ENCODE measurements at places on chromosomes 12 and 14.
A peak's percentile ranks its signal among the peaks of the same experiment; 100 is the strongest.

GRCh38 chr14:105527826-105528585 lies 1.6 kb downstream of the TMEM121 start:
- peak; percentile 66 for DNase-seq

DNA sequence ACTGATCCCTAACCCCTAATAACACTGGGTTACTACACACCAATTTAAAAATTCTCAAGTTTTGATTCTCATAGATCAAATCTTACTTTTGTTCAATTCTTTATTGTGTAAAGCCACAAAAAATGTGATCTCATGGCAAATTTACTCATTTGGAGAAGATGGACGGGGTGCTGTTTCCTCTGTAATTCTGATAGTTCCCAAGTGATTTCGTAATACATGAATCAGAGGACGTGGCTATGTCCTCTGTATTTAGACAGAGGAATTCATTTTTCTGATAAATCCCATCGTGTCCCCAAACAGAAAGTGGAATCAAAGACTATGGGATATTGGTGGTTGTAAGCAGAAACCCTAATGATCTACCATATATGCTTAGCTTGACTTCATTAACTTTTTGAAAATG lies 76.6 kb upstream of the GNG2 start:
- DNase-seq: no peak

DNA sequence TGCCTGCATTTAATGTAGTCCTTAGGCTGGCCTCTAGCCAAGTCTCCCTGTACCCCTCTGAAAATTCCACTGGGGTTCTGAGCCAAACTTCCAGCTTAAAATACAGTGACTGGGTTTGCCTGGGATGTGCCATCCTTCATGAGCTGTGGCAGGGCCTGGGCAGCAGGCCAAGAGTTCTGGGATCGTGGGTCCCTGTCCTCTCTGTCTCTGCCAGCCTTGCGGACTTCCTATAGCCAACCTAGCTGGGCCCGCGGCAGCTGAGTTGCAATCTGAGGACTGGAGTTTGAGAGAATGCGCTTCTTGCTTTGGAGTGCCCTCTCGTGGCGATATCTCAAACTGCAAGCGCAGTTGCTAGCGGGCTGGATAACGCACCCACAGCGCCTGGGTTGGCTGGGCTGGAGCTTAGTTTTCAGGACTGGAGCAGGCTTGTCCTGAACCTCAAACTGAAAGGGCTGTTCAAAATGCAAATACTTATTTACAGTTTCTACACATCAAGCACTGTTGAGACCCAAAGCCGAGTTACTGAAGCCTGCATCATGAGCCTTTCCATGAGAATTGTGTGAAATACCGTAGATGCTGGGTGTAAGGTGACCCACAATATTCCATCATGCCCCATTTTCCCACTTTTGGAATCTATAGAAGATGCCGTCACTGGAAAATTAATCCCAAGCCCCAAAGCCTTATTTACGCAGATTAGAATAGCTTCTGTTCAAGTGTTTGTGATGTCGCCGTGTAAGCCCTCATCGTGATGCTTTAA lies 7.3 kb upstream of the IFI27L2 start:
- DNase-seq: peak; percentile 85

DNA sequence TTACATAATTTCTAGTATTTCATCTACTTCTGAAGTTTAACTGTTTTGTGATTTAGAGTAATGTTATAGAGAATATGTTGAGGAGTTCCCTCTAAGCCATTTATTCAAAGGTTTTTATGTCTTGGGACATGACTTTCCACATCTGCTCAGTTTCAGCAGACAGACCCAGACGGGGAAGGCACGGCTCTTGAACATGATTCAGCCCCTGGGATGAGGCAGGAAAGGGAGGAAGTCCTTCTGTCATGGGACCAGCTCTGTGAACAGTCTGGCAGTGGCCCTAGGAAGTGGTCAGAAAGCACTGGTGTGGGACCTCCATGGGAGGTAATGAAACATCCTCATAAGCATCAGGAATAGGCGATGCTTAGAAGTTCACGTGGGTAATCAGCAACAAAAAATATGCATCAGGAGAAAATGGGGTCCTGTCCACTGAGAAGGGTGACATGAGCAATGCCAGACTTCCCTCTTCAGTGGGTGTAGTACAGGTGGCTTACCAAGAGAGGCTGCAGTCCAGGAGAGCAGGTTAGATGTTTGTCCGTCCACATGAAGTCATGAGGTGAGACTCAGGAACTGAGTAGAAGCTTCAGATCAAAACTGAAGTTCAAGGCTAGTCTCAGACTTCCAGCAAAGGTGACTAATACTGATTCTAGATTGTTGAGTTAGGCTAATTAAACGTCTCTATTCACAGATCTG lies 248.5 kb downstream of the IPO8 start:
- DNase-seq: no peak

GRCh38 chr12:42961395-42961794 lies 371.8 kb upstream of the PRICKLE1 start:
- peak; percentile 100 for DNase-seq

GRCh38 chr14:68020999-68021663 lies 201.6 kb downstream of the RAD51B start:
- no peak for DNase-seq

GRCh38 chr12:39586816-39587215 lies 32.8 kb downstream of the ABCD2 start:
- DNase-seq: no peak

DNA sequence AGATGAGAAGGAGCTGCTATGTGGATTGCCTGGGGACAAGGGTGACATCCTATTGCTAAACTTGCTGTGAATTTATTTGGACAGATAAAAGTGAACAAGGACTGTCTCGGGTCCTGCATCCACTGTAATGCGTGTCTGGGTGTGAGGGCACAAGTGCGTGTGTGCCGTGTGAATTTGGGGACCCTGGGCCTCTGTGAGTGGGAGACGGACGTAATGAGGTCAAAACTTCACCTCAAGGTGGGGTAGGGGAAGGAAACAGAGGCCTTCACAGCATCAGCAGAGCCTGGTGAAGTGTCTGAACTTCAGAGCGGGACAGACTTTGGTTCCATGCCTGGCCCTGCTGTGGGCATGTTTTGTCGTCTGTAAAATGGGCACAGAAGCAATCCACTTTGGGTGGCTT lies 14.8 kb downstream of the ASB2 start:
- DNase-seq: no peak

- peak; percentile 73 for DNase-seq
These were observed 41.9 kb downstream of the ATP23 start for GRCh38 chr12:57983146-57983857.

DNA sequence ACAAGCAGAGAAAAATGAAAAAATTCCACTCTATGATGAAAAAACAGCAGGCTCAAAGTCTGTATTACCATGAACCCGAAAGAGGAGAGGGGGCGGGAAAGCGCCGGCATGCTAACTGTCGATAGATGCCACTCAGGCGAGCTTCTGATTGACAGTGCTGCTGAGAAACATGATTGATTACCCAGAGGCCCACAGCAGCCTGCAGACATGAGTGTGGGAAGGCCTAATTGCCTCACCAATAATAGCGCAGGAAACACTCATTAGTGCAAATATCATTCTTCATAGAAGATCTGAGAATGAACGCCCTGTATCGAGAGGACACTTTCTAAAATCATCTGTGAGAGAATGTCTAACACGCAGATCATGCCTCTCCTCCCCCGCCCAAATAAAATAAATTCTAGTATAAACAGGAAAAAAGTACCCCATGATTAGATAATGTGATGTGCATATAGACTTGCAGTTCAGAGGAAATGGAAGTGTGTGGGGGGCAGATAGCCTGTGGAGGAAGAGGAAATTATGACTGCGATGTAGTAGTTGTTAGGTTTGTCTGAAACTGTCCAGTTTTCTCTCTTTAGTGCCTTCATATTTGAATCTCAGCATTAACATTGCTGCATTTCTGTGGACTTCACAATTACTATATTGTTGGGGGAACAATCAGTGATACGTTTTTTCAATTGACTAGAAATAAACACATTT lies 15.6 kb downstream of the TPH2 start:
- no peak for DNase-seq

GRCh38 chr12:19307451-19307850 lies 131.8 kb upstream of the AEBP2 start:
- no peak for DNase-seq

- DNase-seq: no peak
These were observed 102.2 kb downstream of the TNFAIP2 start for GRCh38 chr14:103225476-103225875.

DNA sequence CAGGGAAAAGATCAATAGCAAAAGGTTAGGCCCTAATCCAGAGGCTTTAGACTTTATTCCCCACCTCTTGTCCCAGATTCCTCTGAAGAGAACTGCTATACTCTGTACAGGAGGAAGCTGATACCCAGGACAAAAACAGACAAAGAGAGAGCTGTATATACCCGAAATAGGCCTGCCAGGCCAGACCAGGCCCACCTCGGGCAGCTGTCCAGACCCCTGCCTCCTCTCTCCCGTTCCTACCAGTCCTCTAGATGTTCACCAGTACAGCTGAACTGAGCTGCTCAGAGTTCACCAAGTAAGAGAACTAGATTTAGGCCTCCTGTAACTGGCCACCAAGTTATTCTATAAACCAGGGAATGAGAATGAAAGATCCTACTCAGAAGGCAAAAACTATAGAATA lies 4.7 kb downstream of the CHD4 start:
- DNase-seq: no peak

GRCh38 chr14:95656634-95657033 lies 29.6 kb upstream of the TCL1B start:
- no peak for DNase-seq

DNA sequence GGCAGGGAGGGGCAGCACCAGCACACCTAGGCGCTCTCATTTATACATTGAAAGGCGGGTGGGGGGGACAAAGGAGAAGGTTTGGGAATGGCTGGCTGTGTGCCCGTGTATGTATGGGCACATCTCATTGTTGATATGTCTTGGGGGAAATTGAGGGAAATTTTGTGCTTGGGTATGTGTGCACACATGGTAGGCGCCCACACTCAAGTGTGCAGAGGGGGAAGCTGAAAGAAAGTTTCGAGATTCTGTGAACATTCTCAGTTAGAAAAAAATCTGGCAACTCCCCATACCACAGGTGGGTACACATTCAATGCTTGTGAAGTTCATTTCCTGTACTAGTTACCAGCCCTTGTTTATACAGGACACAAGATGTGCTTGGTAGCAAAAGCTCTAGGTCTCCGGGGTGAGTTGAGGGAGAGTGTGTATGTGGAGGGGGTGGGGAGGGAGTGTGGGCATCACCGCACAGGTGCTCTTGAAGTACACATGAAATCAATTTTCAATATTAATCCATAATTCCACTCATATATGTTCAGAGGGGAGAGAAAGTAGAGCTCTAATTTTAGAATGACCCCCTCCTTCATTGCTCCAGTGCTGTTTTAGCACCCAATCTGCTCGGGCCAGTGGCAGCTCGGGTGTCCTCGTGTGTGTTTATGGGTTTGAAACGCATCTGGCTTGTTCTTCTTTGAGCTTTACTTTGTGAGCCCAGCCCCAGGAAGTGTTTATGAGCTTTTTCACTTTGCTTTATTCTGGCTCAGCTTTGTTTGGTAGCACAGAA lies 286.0 kb downstream of the ZFP36L1 start:
- DNase-seq: no peak

DNA sequence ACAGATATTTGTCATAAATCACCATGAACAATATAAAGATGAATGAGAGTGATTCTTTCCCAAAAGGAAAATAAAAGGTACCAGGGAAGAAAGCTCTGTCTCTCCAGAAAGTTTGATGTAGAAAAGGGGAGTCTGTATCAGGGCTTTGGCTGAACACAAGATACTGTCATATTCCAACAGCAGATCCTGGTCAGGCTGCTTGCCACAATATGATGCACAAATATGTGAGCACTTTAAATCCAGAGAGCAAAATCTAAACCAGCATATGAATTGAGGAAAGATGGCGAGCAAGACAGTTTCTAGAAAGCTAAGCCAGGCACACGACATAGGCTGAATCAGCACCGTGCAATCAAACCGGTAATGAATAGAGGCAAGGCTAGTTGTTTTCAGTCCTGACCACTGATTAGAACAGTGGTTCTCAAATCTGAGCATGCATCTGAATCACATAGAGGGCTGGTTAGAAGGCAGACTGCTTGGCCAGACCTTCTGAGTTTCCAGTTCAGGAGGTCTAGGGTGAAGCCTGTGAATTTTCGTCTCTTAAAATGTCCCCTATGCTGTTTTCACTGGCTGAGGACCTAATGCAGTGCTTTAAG lies 60.7 kb downstream of the PLCZ1 start:
- no peak for DNase-seq

DNA sequence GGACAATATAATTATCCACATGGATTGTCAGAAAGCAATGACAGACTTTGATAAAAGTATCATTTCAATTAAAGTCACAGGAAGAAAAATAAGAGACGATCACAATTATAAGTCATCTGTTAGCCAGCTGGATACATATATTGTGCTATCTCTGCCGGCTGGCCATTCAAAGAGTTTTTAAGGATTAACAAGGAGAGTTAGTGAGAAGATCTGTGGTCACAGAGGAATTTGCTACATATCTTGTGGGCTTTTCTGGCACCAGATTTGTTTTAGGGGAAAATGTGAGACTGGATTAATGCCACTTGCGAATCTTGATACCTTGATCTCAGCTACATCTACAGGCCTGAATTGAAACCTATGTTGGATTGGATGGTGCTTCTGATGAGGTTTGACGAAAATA lies 90.9 kb upstream of the MANSC4 start:
- DNase-seq: no peak

GRCh38 chr12:3040026-3040656 lies 37.0 kb upstream of the TSPAN9 start:
- no peak for DNase-seq

DNA sequence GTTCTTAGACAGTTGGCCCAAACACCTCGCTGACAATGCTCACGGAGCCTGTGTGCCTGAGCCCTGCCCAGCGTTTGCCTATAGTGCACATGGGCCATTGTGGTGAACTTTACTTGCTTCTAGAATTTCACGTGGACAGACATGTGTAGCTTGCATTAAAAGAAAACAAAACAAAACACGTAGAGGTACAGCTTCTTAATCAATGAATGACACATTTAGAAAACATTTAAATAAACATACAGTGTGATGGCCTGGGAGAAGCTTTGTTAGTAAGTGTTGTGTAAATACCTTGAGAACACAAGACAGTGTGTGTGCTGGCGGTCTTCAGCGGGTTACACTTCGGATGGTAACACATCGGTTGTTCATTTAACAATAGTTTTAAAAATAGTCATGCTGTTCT lies 38.1 kb downstream of the SMOC1 start:
- no peak for DNase-seq

GRCh38 chr12:113208041-113208934 lies 13.0 kb upstream of the TPCN1 start:
- DNase-seq: no peak

All from ACHN (cell line).